ENCODE measurements at places on chromosomes 4 and X. TPM values are rescaled to one million over a fixed set of nuclear protein-coding genes. Genes with fewer than 3 reads are reported as not detected.
A peak's percentile ranks its signal among the peaks of the same experiment; 100 is the strongest.

Gene ITIH6
- total RNA-seq: not detected

GRCh38 chrX:15525664-15526416 lies 25.2 kb downstream of the BMX start:
- no peak for DNase-seq
- no peaks in the 10 kb centered on the region for H3K4me1 ChIP-seq
- no peaks in the 10 kb centered on the region for H3K27me3 ChIP-seq
- H3K27ac ChIP-seq: no peak overlapping the region
- no peak overlapping the region for H3K4me3 ChIP-seq

GRCh38 chr4:8846826-8847225 lies 24.8 kb downstream of the HMX1 start:
- no peak overlapping the region for H3K4me3 ChIP-seq
- no peak overlapping the region for H3K27ac ChIP-seq
- H3K4me1 ChIP-seq: no peaks in the 10 kb centered on the region
- no peaks in the 10 kb centered on the region for H3K36me3 ChIP-seq

DNA sequence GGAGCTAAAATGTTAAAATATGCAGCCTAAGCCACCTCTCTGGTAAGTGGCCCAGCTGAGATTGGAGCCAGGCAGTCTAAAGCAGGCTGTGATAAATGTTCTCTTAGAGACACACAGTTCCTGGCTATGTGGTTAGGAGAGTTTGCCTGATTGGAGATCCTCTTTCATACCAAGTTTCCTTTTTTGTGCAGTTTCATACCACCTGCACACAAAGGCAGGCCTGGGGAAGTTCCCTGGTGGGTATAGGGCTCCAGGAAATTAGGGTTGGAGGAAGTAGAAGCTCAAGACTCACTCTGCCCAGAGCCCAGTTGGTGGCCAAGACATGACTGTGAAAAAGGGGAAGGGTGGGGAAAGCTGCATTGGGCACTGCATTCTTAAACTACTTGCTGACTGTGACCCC lies 16.9 kb downstream of the CYBB start:
- no peak for DNase-seq
- H3K27me3 ChIP-seq: no peaks in the 10 kb centered on the region
- no peaks in the 10 kb centered on the region for H3K36me3 ChIP-seq
- H3K4me3 ChIP-seq: no peak overlapping the region
- H3K27ac ChIP-seq: no peak overlapping the region

Gene IL3RA
- total RNA-seq: not detected

DNA sequence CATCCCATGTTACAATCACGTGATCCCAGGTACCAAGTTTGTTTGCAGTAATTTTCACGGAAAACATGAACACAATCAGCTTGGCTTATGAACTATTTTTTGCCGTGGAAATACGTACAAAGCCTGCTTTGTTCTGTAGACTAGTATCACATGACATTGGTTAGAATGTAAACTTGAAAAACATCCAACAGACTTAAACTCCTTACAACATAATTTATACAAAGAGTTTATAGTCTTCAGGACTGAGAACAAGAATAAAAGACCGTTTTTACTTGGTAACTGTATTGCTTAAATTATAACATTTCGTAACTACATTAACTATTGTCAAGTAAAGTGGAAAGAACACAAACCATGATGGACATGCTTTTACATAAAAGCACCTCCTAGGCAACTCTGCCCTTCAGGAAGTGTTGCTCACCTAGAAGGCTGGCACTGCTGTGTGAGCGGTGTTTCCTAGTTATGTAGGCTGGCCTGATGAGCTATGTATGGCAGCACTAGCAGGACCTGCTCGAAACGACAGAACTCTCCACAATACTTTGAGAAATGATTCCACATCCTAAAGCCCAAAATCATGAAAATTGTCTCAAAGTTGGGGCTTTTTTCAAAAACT lies 41.8 kb upstream of the WDR1 start:
- DNase-seq: no peak
- no peak overlapping the region for H3K4me3 ChIP-seq
- no peaks in the 10 kb centered on the region for H3K36me3 ChIP-seq
- no peak overlapping the region for H3K27ac ChIP-seq

Gene SGMS2
- total RNA-seq: 0.73 TPM

Gene C4orf51
- not detected for total RNA-seq

- no peak overlapping the region for H3K4me3 ChIP-seq
Measured at GRCh38 chr4:25860586-25861279, 2.1 kb downstream of the SEL1L3 start.

- no peak overlapping the region for H3K4me3 ChIP-seq
- no peaks in the 10 kb centered on the region for H3K4me1 ChIP-seq
- H3K27me3 ChIP-seq: no peaks in the 10 kb centered on the region
- no peaks in the 10 kb centered on the region for H3K36me3 ChIP-seq
Measured at GRCh38 chrX:47878198-47878597, 41.5 kb downstream of the ZNF81 start.

- no peaks in the 10 kb centered on the region for H3K36me3 ChIP-seq
- no peaks in the 10 kb centered on the region for H3K4me1 ChIP-seq
- DNase-seq: no peak
- H3K4me3 ChIP-seq: no peak overlapping the region
- no peak overlapping the region for H3K27ac ChIP-seq
Measured at GRCh38 chr4:167397586-167397985, 163.3 kb upstream of the SPOCK3 start.

DNA sequence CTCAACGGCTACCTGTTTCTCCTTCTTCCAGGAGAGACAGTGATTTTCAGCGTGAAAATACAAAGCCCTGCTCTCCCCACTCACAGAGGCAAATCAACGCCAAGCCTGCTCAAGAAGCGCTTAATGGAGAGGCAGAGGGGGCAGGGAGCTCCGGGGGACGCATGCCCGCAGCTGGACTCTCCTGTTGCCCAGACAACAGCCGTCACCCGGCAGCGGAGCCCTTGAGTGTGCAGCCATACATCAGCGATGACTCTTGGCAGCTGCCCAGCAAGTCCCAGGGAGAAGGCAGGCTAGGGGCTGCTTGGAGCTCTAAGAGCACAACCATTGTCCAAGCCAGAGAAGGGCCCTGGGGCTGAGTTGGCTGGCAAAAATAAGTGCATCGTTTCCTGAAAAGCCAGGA lies 71.0 kb upstream of the AFAP1 start:
- H3K4me1 ChIP-seq: no peaks in the 10 kb centered on the region
- no peak overlapping the region for H3K4me3 ChIP-seq
- no peak for DNase-seq
- no peak overlapping the region for H3K27ac ChIP-seq
- H3K27me3 ChIP-seq: no peaks in the 10 kb centered on the region

- no peak overlapping the region for H3K4me3 ChIP-seq
- DNase-seq: no peak
- no peak overlapping the region for H3K27ac ChIP-seq
- no peaks in the 10 kb centered on the region for H3K27me3 ChIP-seq
- H3K4me1 ChIP-seq: no peaks in the 10 kb centered on the region
- no peaks in the 10 kb centered on the region for H3K36me3 ChIP-seq
Measured at GRCh38 chr4:122047456-122048425, 95.9 kb upstream of the TRPC3 start.

DNA sequence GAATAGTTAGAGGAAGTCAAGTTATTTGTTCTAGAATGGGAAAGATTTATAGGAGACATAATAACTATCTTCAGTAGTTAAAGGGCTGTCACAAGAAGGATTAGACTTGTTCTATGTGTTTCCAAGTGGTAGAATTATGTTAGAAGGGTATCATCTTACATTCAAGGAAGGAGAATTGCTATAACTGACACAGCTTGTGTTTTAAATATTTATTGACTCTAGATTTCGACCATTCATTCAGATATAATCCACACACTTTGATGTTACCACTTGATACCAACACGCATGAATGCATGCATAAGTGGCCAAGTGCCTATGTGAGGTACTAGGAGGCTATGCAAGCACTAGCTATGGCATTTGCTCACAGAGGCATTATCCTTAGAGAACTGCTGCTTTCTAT lies 122.7 kb downstream of the CCNB3 start:
- no peak overlapping the region for H3K4me3 ChIP-seq
- no peaks in the 10 kb centered on the region for H3K4me1 ChIP-seq
- H3K27ac ChIP-seq: no peak overlapping the region
- DNase-seq: no peak
- H3K36me3 ChIP-seq: no peaks in the 10 kb centered on the region

Gene DUSP21
- total RNA-seq: not detected

Gene HTR2C
- total RNA-seq: 2.0 TPM

GRCh38 chr4:120132935-120133334 lies 66.3 kb upstream of the MAD2L1 start:
- H3K27ac ChIP-seq: no peak overlapping the region
- no peak for DNase-seq
- no peaks in the 10 kb centered on the region for H3K36me3 ChIP-seq
- no peaks in the 10 kb centered on the region for H3K27me3 ChIP-seq
- H3K4me1 ChIP-seq: no peaks in the 10 kb centered on the region

Gene GAGE1
- not detected for total RNA-seq

Gene CSAG1
- not detected for total RNA-seq

Gene LRP2BP
- 0.40 TPM for total RNA-seq

DNA sequence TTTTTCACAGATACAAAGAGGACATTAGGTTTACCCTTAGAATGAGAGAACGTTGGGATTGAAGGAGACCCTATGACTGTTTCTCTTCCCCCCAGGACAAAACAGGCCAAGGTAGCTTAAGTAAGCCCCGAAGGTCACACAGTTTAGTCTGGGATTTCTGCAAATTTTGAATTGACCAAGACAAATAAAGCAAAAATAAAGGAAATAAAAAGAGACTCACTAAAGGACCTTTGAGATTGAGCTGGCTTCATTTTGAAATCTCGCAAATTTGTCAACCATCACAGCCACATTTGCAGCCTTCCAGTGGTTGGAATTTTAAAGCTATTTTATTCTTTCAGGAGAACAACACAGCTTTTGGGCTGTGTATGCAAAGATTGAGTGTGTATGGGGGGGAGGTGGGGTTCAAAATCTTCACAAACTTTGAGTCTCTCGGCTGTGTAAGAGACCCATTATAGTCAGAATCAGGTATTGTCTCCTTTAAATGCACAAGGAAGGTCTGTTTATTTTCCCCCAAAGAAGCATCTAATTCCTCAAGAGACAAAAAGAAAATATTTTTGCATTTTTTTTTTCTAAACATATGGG lies 4.2 kb downstream of the TMSB4X start:
- H3K4me1 ChIP-seq: 0 out of 2 replicates have a peak, but pooled peaks cover 2% of the 10 kb centered on the region
- DNase-seq: no peak
- H3K4me3 ChIP-seq: no peak overlapping the region
- no peaks in the 10 kb centered on the region for H3K36me3 ChIP-seq
- no peak overlapping the region for H3K27ac ChIP-seq

- H3K4me1 ChIP-seq: no peaks in the 10 kb centered on the region
- no peak overlapping the region for H3K27ac ChIP-seq
- no peaks in the 10 kb centered on the region for H3K27me3 ChIP-seq
- no peaks in the 10 kb centered on the region for H3K36me3 ChIP-seq
Measured at GRCh38 chr4:23114538-23114937, 421.8 kb downstream of the GBA3 start.

Gene SPP1
- 26.5 TPM for total RNA-seq

Gene ZIC3
- total RNA-seq: 79.2 TPM

GRCh38 chrX:132153166-132153565 lies 25.3 kb upstream of the FRMD7 start:
- H3K36me3 ChIP-seq: no peaks in the 10 kb centered on the region
- no peak overlapping the region for H3K27ac ChIP-seq
- DNase-seq: no peak
- no peak overlapping the region for H3K4me3 ChIP-seq
- H3K4me1 ChIP-seq: no peaks in the 10 kb centered on the region
- no peaks in the 10 kb centered on the region for H3K27me3 ChIP-seq

GRCh38 chr4:89868999-89869589 lies 25.6 kb upstream of the MMRN1 start:
- no peak overlapping the region for H3K4me3 ChIP-seq
- no peak for DNase-seq
- H3K36me3 ChIP-seq: no peaks in the 10 kb centered on the region
- no peaks in the 10 kb centered on the region for H3K27me3 ChIP-seq
- no peaks in the 10 kb centered on the region for H3K4me1 ChIP-seq

- no peaks in the 10 kb centered on the region for H3K27me3 ChIP-seq
- H3K4me3 ChIP-seq: no peak overlapping the region
- no peaks in the 10 kb centered on the region for H3K36me3 ChIP-seq
- H3K4me1 ChIP-seq: peaks cover 16% of the 10 kb centered on the region
- no peak overlapping the region for H3K27ac ChIP-seq
- DNase-seq: no peak
Measured at GRCh38 chr4:182537031-182537795, 294.0 kb downstream of the TENM3 start.

Gene PCDH10
- 10.0 TPM for total RNA-seq

- H3K4me3 ChIP-seq: no peak overlapping the region
- no peak overlapping the region for H3K27ac ChIP-seq
- no peaks in the 10 kb centered on the region for H3K36me3 ChIP-seq
- no peak for DNase-seq
- H3K27me3 ChIP-seq: no peaks in the 10 kb centered on the region
- no peaks in the 10 kb centered on the region for H3K4me1 ChIP-seq
Measured at GRCh38 chrX:20685652-20686051, 418.9 kb upstream of the RPS6KA3 start.

Gene ANXA10
- total RNA-seq: not detected

- H3K36me3 ChIP-seq: no peaks in the 10 kb centered on the region
- no peak overlapping the region for H3K4me3 ChIP-seq
- H3K4me1 ChIP-seq: no peaks in the 10 kb centered on the region
- H3K27ac ChIP-seq: no peak overlapping the region
Measured at GRCh38 chrX:19611636-19612376, 96.5 kb upstream of the MAP3K15 start.

Gene CXCL10
- not detected for total RNA-seq

- no peaks in the 10 kb centered on the region for H3K36me3 ChIP-seq
- H3K27me3 ChIP-seq: no peaks in the 10 kb centered on the region
- peaks cover 5% of the 10 kb centered on the region for H3K4me1 ChIP-seq
- no peak for DNase-seq
- no peak overlapping the region for H3K4me3 ChIP-seq
Measured at GRCh38 chr4:48752246-48752645, 27.8 kb downstream of the FRYL start.

GRCh38 chrX:108217876-108218275 lies 126.3 kb downstream of the ATG4A start:
- H3K27ac ChIP-seq: no peak overlapping the region
- no peak for DNase-seq
- no peaks in the 10 kb centered on the region for H3K4me1 ChIP-seq
- no peaks in the 10 kb centered on the region for H3K36me3 ChIP-seq
- H3K4me3 ChIP-seq: no peak overlapping the region
- no peaks in the 10 kb centered on the region for H3K27me3 ChIP-seq

Gene ARL9
- total RNA-seq: 0.31 TPM

GRCh38 chr4:4274226-4274625 lies 15.7 kb downstream of the LYAR start:
- H3K27me3 ChIP-seq: no peaks in the 10 kb centered on the region
- no peak overlapping the region for H3K4me3 ChIP-seq
- no peak for DNase-seq

Gene TXK
- total RNA-seq: not detected

GRCh38 chrX:68498044-68498507 lies 775 bp upstream of the YIPF6 start:
- peak overlapping the region; percentile 97 for H3K27ac ChIP-seq
- no peaks in the 10 kb centered on the region for H3K36me3 ChIP-seq
- H3K4me1 ChIP-seq: no peaks in the 10 kb centered on the region
- DNase-seq: no peak
- H3K27me3 ChIP-seq: no peaks in the 10 kb centered on the region
